Cardiac muscle cell (in vitro differentiated cells and primary cell): ENCODE measurements at places on chromosomes 4 and X. TPM values are rescaled to one million over a fixed set of nuclear protein-coding genes. Genes with fewer than 3 reads are reported as not detected.

The CDX4 gene
- polyA plus RNA-seq: not detected in 2 replicates

The GRID2 gene
- 0.39 TPM in 1 of 2 replicates, not detected in the other for polyA plus RNA-seq

The PTCHD1 gene
- 1.5 and 2.7 TPM in 2 replicates for polyA plus RNA-seq

The PLXNB3 gene
- 0.34 and 1.4 TPM in 2 replicates for polyA plus RNA-seq

The GAGE12H gene
- not detected in 2 replicates for polyA plus RNA-seq

The SORBS2 gene
- 470 and 545 TPM in 2 replicates for polyA plus RNA-seq
